Activated naive CD8-positive, alpha-beta T cell treated with anti-CD3 and anti-CD28 coated beads for 36 hours (primary cell): ENCODE measurements at places on chromosomes 2 and 18. TPM values are rescaled to one million over a fixed set of nuclear protein-coding genes. Genes with fewer than 3 reads are reported as not detected.

- peaks cover 66% of the 10 kb centered on the region for H3K4me1 ChIP-seq
- peaks cover 57% of the 10 kb centered on the region for H3K36me3 ChIP-seq
- H3K27me3 ChIP-seq: no peaks in the 10 kb centered on the region
Measured at GRCh38 chr18:51171223-51171622, 26.3 kb downstream of the MEX3C start.

GRCh38 chr2:37665604-37666362, 5.7 kb downstream of the CDC42EP3 start:
- no peak overlapping the region for H3K4me3 ChIP-seq
- no peaks in the 10 kb centered on the region for H3K27me3 ChIP-seq
- DNase-seq: no peak

GRCh38 chr2:10079870-10080535, at the start of gene CYS1:
CYS1 (minus strand) TSS chr2:10080411; CDS start chr2:10080223, 188 bp downstream.
- H3K4me1 ChIP-seq: peaks cover 15% of the 10 kb centered on the region
- H3K27ac ChIP-seq: no peak within 1 kb of the TSS
- peak within 1 kb of the TSS; percentile 71 for H3K4me3 ChIP-seq

- H3K4me3 ChIP-seq: no peak overlapping the region
- no peaks in the 10 kb centered on the region for H3K36me3 ChIP-seq
- H3K27ac ChIP-seq: no peak overlapping the region
- no peaks in the 10 kb centered on the region for H3K27me3 ChIP-seq
- H3K4me1 ChIP-seq: no peaks in the 10 kb centered on the region
Measured at GRCh38 chr18:1505856-1506255, 601.2 kb downstream of the ADCYAP1 start.

Gene PRSS56
- total RNA-seq: not detected

Gene GAL3ST2
- total RNA-seq: not detected

- H3K4me1 ChIP-seq: no peaks in the 10 kb centered on the region
- H3K27me3 ChIP-seq: no peaks in the 10 kb centered on the region
- DNase-seq: no peak
- no peak overlapping the region for H3K4me3 ChIP-seq
Measured at GRCh38 chr18:6874315-6874714, 144.8 kb downstream of the ARHGAP28 start.

DNA sequence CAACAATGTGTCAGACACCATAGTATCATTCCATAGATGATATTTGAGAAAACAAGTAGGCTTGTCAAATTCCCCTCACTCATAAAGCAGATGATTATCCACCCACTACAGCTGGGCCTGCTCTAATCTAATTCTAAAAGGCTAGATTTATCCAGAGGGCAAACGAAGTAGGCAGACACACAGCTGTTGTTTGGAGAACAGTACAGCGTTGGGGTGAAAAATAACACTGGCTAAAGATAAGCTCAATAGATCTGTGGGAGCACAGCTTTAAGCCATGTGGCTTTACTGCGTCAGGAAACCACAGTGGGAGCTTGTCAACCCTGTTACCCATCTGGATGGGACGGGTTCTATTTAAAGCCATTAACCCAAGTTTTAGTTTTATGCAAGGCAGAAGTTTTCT, 48.9 kb upstream of the COBLL1 start:
- no peak overlapping the region for H3K27ac ChIP-seq
- no peaks in the 10 kb centered on the region for H3K4me1 ChIP-seq

Gene LINC00305
- not detected for total RNA-seq

DNA sequence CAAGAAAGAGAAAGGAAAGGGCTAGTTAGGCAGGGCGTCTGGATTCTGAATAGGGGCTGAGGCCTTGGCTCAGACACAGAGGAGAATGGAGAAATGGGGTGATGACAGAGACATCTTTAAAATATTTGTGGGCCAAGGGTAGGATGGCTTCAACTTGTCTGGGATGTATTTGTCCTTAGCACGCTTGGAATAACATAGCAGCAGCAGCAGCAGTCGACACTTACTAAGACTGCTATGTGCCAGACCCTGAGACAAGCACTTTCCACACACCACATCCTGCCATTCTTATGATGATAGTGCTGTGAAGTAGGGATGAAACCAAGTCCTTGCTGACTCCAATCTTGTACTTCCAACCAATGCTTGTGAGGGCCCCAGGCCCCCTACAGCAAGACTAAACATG, 2.6 kb downstream of the IL1RL1 start:
- no peak overlapping the region for H3K27ac ChIP-seq
- H3K4me3 ChIP-seq: no peak overlapping the region
- DNase-seq: no peak
- no peaks in the 10 kb centered on the region for H3K36me3 ChIP-seq
- H3K4me1 ChIP-seq: no peaks in the 10 kb centered on the region
- no peaks in the 10 kb centered on the region for H3K27me3 ChIP-seq

DNA sequence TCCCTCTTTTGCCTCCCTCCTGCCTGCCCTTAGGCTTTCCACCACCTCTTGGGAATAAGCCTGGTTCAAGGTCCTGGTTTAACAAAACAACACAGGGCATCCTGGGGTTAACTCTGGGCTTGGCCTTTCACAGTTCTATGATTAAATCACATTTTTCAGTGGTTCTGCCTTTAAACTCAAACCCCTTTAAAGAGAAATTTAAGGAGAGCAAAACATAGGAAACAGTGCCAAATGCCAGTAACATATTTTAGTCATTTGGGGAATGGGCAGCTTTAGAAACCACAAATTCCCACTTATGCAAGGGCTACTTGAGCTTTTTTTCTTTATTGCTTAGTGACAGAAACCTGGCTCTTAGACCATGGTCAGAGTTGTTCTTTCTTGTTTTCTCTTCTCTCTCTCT, 112.2 kb upstream of the FZD5 start:
- no peaks in the 10 kb centered on the region for H3K27me3 ChIP-seq
- peaks cover 3% of the 10 kb centered on the region for H3K4me1 ChIP-seq
- no peak overlapping the region for H3K4me3 ChIP-seq
- H3K27ac ChIP-seq: no peak overlapping the region

GRCh38 chr2:141523199-141523598, 607.6 kb downstream of the LRP1B start:
- no peaks in the 10 kb centered on the region for H3K27me3 ChIP-seq
- no peak overlapping the region for H3K4me3 ChIP-seq
- no peak overlapping the region for H3K27ac ChIP-seq
- no peak for DNase-seq
- H3K36me3 ChIP-seq: no peaks in the 10 kb centered on the region

DNA sequence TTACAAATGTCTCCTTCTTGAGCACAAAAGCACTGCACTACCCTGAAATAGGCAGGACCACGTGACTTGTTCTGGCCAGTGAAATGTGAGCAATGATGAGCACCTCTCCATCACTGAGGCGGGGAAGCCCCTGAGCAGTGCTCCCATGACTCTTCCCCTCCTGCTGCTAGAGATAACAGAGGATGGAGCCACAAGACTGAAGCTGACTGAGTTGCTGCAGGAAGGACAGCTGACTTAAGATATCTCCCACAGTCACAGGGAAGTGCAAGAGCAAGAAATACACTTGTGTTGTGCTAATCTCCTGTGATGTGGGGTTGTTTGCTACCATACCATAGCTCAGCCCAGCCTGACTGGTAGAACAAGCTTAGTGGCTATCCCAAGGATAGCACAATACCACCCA, 38.7 kb downstream of the STK39 start:
- peaks cover 24% of the 10 kb centered on the region for H3K36me3 ChIP-seq
- H3K27ac ChIP-seq: no peak overlapping the region
- peaks cover 45% of the 10 kb centered on the region for H3K4me1 ChIP-seq
- no peaks in the 10 kb centered on the region for H3K27me3 ChIP-seq

Gene TEKT4
- total RNA-seq: not detected

Gene ESPNL
- not detected for total RNA-seq

GRCh38 chr18:5998907-5999306, 103.6 kb upstream of the TMEM200C start:
- H3K4me3 ChIP-seq: no peak overlapping the region
- no peak overlapping the region for H3K27ac ChIP-seq
- no peaks in the 10 kb centered on the region for H3K4me1 ChIP-seq
- H3K27me3 ChIP-seq: peaks cover 3% of the 10 kb centered on the region

DNA sequence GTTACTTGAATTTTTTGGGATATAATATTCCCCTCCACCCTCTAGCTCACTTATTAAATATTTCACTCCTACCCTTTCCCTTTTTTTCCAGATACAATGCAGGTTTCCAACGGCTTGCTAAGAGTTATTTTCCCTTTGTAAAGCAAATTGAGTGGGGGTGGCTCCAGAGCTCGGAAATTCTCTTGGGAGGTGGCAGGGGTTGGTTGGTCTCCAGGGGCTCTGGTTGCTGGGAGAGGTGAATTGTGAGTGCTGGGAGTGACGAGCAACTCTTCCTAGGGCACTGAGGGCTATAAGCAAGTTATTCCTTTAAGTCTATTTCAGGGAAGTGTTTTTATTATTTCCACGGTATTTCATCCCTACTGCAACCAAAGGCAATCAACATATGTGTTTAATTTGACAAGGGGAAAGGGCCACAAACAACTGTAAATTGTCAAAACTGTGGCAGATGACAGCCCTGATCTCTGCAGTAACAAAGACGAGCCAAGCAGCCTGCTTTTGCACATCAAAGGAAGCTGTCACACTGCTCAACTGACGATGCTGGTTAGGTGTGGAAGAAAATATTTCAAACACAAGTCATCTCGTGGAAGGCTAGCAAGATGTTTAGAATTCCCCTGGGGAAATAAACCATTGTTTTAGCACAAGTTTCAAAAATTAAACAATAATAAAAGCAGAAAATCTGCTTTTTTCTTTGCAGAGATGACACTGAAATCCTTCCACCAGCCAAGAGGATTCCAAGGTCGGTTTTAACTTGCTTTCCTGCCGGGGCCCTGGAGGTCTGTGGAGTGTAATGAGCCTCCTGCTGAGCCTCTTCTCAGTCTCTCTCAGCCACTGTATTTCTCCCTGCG, 34.8 kb upstream of the ASXL2 start:
- no peak for DNase-seq
- peaks cover 8% of the 10 kb centered on the region for H3K4me1 ChIP-seq
- no peaks in the 10 kb centered on the region for H3K36me3 ChIP-seq
- H3K4me3 ChIP-seq: no peak overlapping the region
- no peaks in the 10 kb centered on the region for H3K27me3 ChIP-seq
- H3K27ac ChIP-seq: no peak overlapping the region

GRCh38 chr2:28201671-28202180, 190.9 kb upstream of the FOSL2 start:
- H3K27ac ChIP-seq: no peak overlapping the region
- no peaks in the 10 kb centered on the region for H3K4me1 ChIP-seq
- H3K27me3 ChIP-seq: no peaks in the 10 kb centered on the region
- H3K36me3 ChIP-seq: peaks cover 11% of the 10 kb centered on the region
- H3K4me3 ChIP-seq: no peak overlapping the region
- no peak for DNase-seq

Gene PASK
- total RNA-seq: 68.5 TPM

- no peak overlapping the region for H3K4me3 ChIP-seq
- no peak overlapping the region for H3K27ac ChIP-seq
- H3K4me1 ChIP-seq: peaks cover 7% of the 10 kb centered on the region
- no peak for DNase-seq
Measured at GRCh38 chr2:200735061-200735460, 76.6 kb upstream of the BZW1 start.

DNA sequence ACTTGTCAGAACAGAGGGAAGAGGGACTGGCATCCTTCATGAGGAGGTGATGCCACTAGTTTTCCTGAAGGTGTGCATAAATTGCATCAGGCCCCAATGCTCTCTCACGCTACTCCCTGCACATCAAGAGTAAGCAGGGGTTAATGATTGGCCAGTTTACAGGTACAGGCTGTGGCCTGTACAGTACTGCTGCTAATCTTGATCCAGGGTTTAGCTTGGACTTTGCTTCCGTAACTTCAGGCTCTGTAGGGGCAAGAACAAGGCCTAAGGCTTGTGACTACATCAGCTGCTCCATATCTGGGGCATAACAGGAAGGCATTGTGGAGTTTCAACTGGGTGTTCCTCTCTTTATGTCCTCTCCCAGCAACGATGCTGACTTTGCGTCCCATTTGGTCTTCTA, 96.8 kb upstream of the FZD7 start:
- no peak for DNase-seq
- no peak overlapping the region for H3K4me3 ChIP-seq
- H3K27ac ChIP-seq: no peak overlapping the region
- H3K27me3 ChIP-seq: peaks cover 9% of the 10 kb centered on the region

GRCh38 chr2:68357605-68358337, 7.3 kb upstream of the PLEK start:
- H3K4me1 ChIP-seq: peaks cover 10% of the 10 kb centered on the region
- peaks cover 9% of the 10 kb centered on the region for H3K27me3 ChIP-seq
- no peak overlapping the region for H3K27ac ChIP-seq
- H3K4me3 ChIP-seq: no peak overlapping the region
- DNase-seq: no peak
- no peaks in the 10 kb centered on the region for H3K36me3 ChIP-seq

Gene SPDYA
- total RNA-seq: 0.40 TPM

- H3K27me3 ChIP-seq: no peaks in the 10 kb centered on the region
- H3K27ac ChIP-seq: no peak overlapping the region
- H3K36me3 ChIP-seq: peaks cover 30% of the 10 kb centered on the region
Measured at GRCh38 chr2:73266061-73266901, 18.0 kb downstream of the FBXO41 start.

Gene PDE11A
- total RNA-seq: not detected

Gene STON1
- total RNA-seq: 0.62 TPM
